ENCODE measurements at places on chromosomes 2 and 18. TPM values are rescaled to one million over a fixed set of nuclear protein-coding genes. Genes with fewer than 3 reads are reported as not detected.

DNA sequence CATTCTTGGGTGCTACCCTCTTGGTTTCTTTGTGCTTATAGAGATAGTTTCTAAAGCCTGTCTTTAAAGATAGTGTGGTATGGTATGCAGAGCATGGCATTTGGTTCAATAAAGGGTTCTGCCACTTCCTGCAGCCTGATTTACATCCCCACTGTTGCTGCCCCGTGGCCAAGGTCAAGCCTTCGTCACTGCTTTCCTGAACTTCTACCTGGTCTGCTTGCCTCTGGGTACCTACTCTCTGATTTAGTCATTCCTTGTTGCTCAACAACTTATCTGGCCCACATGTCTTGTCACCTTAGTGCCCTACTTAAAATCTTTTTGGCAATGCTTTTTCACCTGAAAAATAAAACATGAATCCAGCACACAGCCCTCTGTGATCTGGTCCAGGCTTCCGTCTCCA lies 352.9 kb downstream of the LPIN1 start:
- ATAC-seq, result no peak

TRIM43 gene
- total RNA-seq, result 0.44 TPM

GRCh38 chr2:130836501-130837174 lies at the start of gene ARHGEF4:
Gene ARHGEF4, plus strand, starts transcription at chr2:130836914. Its CDS starts 40 bp downstream, at chr2:130836954.
- ATAC-seq, result peak; percentile 92

GRCh38 chr18:46343931-46344372 lies 239.8 kb downstream of the HAUS1 start:
- peak; percentile 89 for ATAC-seq

- ATAC-seq, result no peak
Measured at GRCh38 chr18:24590946-24591345, 130.5 kb downstream of the HRH4 start.

DNA sequence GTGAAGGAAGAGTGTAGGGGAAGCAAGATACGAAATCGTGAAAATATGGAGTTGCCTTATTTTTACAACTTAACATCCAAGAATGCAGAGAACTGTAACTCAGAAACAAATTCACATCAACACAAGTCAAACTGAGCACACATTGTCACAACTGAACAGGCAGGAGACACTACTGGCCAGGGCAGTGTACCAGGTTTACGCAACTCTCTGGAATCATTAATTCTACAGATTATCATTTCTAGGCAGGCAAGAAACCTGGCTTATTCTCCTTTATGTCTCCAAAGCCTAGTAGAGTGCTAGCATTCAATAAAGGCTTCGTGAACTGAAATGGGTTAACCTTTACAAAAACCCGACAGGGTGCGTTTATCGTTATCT lies 584 bp downstream of the COA5 start:
- ATAC-seq, result peak; percentile 2

DNAH6 gene
- not detected for total RNA-seq

GRCh38 chr2:39640107-39640506 lies 25.6 kb upstream of the TMEM178A start:
- ATAC-seq, result no peak

- ATAC-seq, result no peak
Measured at GRCh38 chr2:95377216-95378123, 25.0 kb upstream of the FAHD2A start.

DNA sequence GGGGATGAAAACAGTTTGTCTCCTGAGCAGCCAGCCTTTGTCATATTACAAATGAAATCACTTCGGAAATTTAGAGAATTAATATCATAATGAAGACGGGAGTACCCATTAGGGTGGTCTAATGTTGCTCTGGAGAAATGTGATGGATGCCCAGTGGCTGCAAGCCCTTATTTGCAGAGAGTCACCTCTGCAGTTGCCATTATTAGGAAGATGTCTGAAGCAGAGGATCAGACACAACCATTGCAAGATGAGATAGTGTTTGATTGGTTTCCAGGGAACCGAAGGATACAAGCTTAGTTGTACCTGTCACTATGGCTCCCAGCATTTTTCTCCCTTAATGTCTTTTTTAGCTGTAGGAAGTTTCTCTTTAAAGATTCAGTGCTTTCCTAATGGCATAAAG lies 272.4 kb downstream of the FIGN start:
- ATAC-seq, result peak; percentile 51

GRCh38 chr2:240502430-240503121 lies 55.2 kb downstream of the ANKMY1 start:
- no peak for ATAC-seq

DNA sequence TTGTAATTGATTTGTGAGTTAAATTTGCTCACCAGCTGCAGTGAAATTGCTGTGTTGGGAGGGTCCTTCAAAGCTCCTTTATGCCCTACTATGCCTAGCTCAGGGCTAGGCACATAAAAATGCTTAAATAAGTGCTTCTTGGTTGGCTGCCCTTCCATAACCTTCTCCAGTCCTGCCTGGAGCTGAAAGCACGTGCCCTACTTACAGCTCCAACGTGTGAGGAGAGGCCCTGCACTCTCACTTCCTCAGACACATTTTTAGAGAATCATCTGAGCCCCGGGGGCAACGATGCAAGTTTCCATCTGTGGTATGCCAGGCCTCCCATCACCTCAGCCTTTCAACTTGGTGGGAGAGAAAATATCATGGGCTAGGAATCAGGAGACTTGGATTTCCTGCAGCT lies 202.7 kb downstream of the BCL11A start:
- no peak for ATAC-seq

GRCh38 chr2:11767779-11768178 lies 21.3 kb downstream of the LPIN1 start:
- no peak for ATAC-seq

GRCh38 chr18:56770097-56770496 lies 118.9 kb downstream of the WDR7 start:
- no peak for ATAC-seq

DNA sequence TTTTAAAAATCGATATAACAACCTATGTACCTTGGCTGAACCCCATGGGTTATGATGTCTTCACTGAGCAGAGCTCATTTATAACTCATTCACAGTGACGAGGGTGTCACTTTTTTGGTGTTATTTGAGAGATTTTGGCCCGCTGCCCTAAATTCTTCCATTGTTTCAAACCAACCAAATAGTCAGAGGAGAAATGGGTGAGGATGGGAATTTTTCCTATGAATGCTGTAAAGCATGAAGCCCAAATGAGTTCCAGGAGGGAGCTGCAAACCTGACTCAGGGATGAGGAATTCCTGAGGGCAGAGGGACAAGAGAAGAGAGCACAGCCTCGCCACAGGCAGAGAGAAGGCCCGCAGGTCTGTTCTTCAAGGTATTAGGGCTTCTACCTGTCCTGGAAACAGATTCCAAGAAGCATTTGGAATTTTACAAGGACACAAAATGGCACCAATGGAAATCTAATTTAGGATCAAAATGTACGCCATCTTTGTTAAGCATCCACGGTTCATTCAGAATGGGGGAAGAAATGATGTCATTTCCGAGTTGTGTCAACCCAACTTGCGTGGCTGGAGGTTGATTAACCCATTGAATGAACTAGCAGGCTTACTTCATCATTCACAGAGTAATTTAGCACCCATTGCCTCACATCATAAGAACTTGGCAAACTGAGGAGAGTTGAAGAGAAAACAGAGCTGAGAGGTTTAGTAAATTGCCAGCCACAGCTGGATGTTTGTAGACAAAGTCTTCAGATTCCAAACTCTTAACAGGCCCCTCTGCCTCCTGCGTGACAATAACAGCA lies 133.5 kb downstream of the LAMA3 start:
- ATAC-seq, result no peak

DNA sequence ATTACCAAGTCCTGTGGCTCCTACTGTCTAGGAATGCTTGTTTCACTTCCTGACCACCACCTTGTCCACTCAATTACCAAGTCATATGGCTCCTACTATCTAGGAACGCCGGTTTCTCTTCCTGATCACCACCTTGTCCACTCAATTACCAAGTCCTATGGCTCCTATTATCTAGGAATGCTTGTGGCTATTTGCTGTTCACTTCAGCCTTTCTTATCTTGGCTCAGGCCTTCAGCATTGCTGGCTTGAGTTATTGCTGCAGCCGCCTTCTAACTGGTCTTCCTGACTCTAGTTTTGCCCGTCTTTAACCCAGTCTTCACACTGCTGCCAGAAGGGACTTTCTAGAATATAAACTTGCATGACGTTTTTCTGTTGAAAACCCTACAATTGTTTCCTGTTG lies 82.5 kb upstream of the GAREM1 start:
- no peak for ATAC-seq

- ATAC-seq, result no peak
Measured at GRCh38 chr2:239150125-239151011, 250.5 kb downstream of the HDAC4 start.

ARL6IP6 gene
- 34.7 TPM for total RNA-seq

GRCh38 chr2:43201497-43201896 lies 24.9 kb downstream of the ZFP36L2 start:
- ATAC-seq, result no peak

DNA sequence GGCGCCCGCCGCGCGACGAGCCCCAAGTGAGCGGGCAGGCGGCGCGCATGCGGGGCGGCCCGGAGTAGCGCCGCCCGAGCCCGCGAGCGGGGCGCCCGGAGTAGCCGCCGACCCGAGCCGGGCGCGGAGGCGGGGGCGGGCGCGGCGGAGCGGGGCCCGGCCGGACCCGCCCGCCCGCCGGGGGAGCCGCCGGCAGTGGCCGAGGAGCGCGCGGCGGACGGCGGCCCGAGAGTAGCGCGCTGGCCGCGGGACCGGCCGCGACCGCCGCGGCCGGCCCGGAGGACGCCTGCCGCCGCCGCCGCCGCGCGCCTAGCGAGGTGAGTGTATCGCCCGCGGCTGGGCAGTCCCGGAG lies at the start of gene GALNT1:
Gene GALNT1, plus strand, starts transcription at position 195 of the 352 bp plus-strand sequence. CDS start 72,923 bp downstream, outside the sequence.
- ATAC-seq, result peak; percentile 28

- peak; percentile 81 for ATAC-seq
Measured at GRCh38 chr2:239393388-239393940, 7.4 kb downstream of the HDAC4 start.

All from motor neuron (in vitro differentiated cells).